ENCODE measurements at places on chromosomes 3 and 15.

DNA sequence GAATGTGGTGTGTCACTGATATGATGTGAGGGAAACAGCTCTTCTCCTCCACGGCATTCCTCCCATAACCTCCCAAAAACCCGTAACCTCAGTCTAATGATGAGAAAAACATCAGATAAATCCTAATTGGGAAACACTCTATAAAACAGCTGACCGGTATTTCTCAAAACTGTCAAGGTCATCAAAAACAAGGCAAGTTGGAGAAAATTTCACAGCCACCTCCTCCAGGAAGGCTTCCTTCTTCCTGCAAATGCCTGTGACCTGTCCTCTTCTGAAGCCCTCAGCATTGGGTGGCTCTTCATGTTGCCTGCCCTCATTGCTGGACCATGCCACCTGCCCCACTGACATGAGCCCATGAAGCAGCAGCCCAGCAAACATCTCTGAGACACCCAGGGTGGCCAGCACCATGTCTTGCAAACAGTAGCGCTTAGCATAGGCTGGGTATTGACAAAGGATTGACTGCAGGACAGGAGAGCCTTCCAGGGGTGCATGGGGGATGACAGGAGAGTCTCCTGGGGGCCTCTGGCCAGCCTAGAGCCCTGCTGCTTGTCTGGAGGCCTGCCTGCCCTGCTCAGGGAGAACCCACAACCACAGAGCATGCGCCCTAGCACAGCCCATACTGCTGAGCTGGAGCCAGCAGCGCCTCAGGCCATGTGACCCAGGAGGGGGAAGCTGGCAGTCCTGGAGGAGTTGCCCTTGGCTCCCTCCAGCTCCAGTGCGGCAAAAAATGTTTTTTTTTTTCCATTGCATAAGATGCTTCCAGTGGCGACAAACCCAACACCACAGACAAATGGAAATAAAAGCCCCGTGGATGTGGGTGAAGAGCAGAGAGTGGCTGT is 49.7 kb downstream of the XXYLT1 start:
- no peak for DNase-seq

- no peak for DNase-seq
Measured at GRCh38 chr3:196163666-196164493, 47.3 kb downstream of the ZDHHC19 start.

DNA sequence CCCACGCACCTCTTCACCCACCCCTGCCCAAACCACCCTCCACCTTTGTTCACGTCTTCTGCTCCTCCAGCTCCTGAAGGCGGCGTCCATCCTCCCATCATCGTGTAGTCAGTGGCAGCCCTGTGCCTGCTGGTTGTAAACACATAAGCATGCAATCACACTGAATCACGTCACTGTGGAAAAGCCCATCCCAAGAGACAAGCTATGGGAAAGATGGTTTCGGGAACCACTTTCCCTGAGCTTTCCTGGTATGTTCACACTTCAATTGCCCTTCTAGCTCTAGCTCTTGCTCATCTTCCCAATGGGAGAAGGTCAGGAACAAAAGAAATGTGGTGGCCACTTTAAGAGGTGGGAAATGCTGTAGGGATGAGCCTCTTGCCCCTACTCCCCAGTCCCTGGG is 14.4 kb upstream of the GOLGA8J start:
- DNase-seq = no peak

GRCh38 chr3:197503652-197504051 is 52.1 kb downstream of the BDH1 start:
- DNase-seq = no peak

Measured in fibroblast of skin of left biceps (primary cell).